ENCODE measurements at places on chromosomes 16 and 17. TPM values are rescaled to one million over a fixed set of nuclear protein-coding genes. Genes with fewer than 3 reads are reported as not detected.

DDX28 gene
- total RNA-seq, result 12.4 TPM

ZG16B gene
- total RNA-seq, result not detected

HSD11B2 gene
- total RNA-seq, result not detected

TBX2 gene
- 2.3 TPM for total RNA-seq

SNAI3 gene
- not detected for total RNA-seq

BIRC5 gene
- total RNA-seq, result 9.1 TPM

HSF4 gene
- total RNA-seq, result 4.5 TPM

DNAH17 gene
- total RNA-seq, result 0.16 TPM

NPIPB9 gene
- 2.7 TPM for total RNA-seq

SLC22A31 gene
- total RNA-seq, result not detected

SLC16A11 gene
- total RNA-seq, result 0.32 TPM

DNAAF8 gene
- total RNA-seq, result 1.6 TPM

TNFRSF17 gene
- total RNA-seq, result not detected

RNF112 gene
- 9.1 TPM for total RNA-seq

EME1 gene
- 0.85 TPM for total RNA-seq

SCGB1C2 gene
- total RNA-seq, result not detected

TMC8 gene
- not detected for total RNA-seq

OTOA gene
- 0.36 TPM for total RNA-seq

SPATA32 gene
- not detected for total RNA-seq

C16orf89 gene
- total RNA-seq, result not detected

TMEM107 gene
- 11.0 TPM for total RNA-seq

PRSS33 gene
- total RNA-seq, result not detected

MYH11 gene
- 0.36 TPM for total RNA-seq

All from hair follicle dermal papilla cell (primary cell).